ENCODE measurements at places on chromosomes 16 and 17. TPM values are rescaled to one million over a fixed set of nuclear protein-coding genes. Genes with fewer than 3 reads are reported as not detected.

GRCh38 chr16:56630134-56630533, 2.3 kb upstream of the MT1M start:
- peaks cover 100% of the 10 kb centered on the region for H3K27me3 ChIP-seq
- peaks cover 35% of the 10 kb centered on the region for H3K4me1 ChIP-seq
- no peak for DNase-seq
- no peak overlapping the region for H3K4me3 ChIP-seq
- peaks cover 6% of the 10 kb centered on the region for H3K36me3 ChIP-seq

TNFSF13 gene
- 2.9 TPM for total RNA-seq

GRCh38 chr17:71522383-71522782, 598.4 kb upstream of the SOX9 start:
- peaks cover 23% of the 10 kb centered on the region for H3K4me1 ChIP-seq
- no peak for DNase-seq
- no peak overlapping the region for H3K27ac ChIP-seq
- no peaks in the 10 kb centered on the region for H3K36me3 ChIP-seq

ABCC12 gene
- total RNA-seq, result not detected

TMEM98 gene
- total RNA-seq, result 70.3 TPM

DNA sequence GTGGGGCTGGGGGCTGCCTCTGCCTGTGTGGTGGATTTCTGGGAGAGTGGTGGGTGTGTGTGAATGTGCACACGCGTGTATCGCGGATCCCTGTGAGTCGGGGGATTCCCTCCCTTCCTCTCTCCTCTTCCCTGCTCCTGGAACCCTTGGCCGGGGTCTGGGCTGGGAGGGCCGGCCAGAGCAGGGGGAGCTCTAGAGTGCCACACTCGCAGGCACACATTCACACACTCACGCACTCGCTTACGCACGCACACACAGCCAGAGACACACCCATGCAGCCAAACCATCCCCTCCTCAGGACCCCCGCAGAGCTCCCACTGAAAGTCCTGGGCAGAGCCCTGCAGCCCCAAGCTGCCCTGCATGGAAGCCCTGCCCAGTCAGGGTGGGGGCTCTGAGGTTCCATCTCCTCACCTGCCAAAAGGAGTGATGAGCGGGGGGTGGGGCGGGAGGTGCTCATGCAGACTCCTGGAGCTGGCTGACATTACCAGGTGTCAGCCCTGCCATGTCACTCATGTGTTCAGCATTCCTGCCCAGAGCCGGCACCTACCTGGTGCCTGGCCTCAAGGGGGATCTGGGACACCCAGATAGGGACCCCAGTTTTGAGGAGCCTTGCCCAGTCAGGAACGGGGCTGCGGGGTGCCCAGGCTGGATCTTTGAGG, 1.9 kb downstream of the NECAB2 start:
- H3K4me3 ChIP-seq, result peak overlapping the region; percentile 56
- no peak for DNase-seq

DNA sequence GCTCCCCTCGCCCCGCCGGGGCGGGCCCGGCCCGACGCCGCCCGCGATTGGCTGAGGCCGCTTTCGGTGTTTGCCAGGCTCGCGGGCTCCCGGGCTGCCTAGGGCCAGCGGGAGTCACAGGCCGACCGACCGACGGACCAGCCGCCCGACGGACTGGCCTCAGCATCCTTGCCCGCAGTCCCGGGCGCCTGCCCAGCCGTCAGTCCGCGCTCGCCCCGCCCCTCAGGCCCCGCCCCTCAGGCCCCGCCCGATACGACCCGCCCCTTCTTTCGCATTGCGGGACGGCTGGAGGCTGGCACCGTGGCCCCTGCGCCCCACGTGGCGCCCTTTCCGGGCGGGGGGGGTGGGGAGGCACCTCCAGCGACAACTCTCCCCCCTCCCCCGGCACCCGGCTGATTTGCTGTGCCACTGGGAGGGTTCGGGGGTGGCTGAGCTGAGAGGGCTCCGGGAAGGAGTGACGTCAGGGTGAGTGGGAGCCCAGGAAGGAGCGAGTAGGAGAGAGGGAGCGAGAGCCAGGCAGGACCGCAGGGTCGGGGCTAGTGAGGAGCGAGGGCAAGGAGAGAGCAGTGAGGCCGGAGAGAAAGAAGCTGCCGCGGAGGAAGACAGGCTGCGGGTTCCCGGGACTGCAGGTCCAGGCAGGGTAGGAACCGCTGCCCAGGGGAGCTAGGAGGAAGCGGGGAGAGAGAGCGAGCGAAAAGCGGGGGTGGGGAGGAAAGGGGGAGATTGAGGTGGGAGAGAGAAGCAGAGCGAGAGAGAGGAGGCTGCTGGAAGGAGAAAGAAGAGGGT, at the start of gene ASPHD1:
Gene ASPHD1, plus strand, starts transcription at position 387 of the 786 bp plus-strand sequence. CDS start 484 bp downstream, outside the sequence.
- peaks cover 9% of the 10 kb centered on the region for H3K36me3 ChIP-seq
- peak within 1 kb of the TSS; percentile 91 for H3K27ac ChIP-seq
- peak within 1 kb of the TSS; percentile 98 for H3K4me3 ChIP-seq
- H3K4me1 ChIP-seq, result peaks cover 33% of the 10 kb centered on the region
- H3K27me3 ChIP-seq, result no peaks in the 10 kb centered on the region
- peak; percentile 86 for DNase-seq

HSF4 gene
- 2.5 TPM for total RNA-seq

GRCh38 chr17:14317383-14317782, 16.5 kb downstream of the HS3ST3B1 start:
- H3K4me3 ChIP-seq, result peak overlapping the region; percentile 13
- DNase-seq, result no peak
- peaks cover 81% of the 10 kb centered on the region for H3K4me1 ChIP-seq
- H3K27me3 ChIP-seq, result peaks cover 8% of the 10 kb centered on the region
- peaks cover 11% of the 10 kb centered on the region for H3K36me3 ChIP-seq

GRCh38 chr17:78629436-78629995, 52.3 kb upstream of the DNAH17 start:
- no peaks in the 10 kb centered on the region for H3K27me3 ChIP-seq
- DNase-seq, result no peak
- no peak overlapping the region for H3K4me3 ChIP-seq

GRCh38 chr16:85615014-85615851, 2.1 kb downstream of the GSE1 start:
- H3K4me1 ChIP-seq, result peaks cover 45% of the 10 kb centered on the region
- DNase-seq, result peak; percentile 67
- H3K27ac ChIP-seq, result no peak overlapping the region
- H3K36me3 ChIP-seq, result no peaks in the 10 kb centered on the region

DNA sequence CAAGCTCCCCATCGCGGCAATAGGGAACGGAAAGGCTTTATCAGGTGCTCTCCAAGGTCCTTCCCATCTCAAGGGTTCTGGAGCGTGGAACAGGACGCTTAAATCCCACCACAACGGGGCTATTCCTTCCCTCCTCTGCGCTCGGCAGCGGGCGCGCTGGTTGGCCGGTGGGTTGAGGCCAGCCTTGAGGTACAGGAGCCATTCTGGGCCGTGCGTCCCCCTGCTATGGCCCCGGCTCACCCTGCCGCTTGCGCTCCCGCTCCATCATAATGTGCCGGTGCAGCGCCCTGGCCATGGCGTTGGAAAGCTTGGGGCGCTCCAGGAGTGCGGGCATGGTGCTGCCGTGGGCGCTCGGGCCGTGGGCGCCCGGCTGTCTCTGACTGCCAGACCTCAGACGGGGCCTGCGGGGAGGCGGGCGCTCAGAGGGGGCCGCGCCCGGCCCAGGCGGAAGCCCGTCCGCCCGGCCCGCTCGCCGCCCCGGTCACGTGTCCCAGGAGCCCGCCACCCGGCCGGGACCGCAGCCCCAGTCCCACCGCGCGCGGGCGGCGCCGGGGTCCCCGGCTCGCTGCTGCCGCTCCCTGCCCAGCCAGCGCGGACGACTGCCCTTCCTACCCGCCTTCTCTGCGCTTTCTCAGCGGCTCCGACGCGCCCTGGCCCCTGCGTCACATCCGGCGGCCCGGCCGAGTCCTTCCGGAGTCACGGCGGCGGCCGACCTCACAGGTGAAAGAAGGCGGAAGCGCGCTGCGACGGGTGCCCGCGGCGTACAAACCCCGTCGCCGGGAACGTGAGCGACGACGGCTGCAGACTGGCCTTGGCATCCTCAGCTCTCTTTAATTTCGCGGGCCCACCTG, at the start of gene GPS2:
Gene GPS2, minus strand, starts transcription at position 642 of the 851 bp plus-strand sequence. Its CDS starts 308 bp downstream, at position 334.
- H3K4me1 ChIP-seq, result peaks cover 30% of the 10 kb centered on the region
- peak within 1 kb of the TSS; percentile 95 for H3K27ac ChIP-seq
- H3K4me3 ChIP-seq, result peak within 1 kb of the TSS; percentile 75
- peak; percentile 92 for DNase-seq

CD79B gene
- 3.2 TPM for total RNA-seq

FLOT2 gene
- 139 TPM for total RNA-seq

DNA sequence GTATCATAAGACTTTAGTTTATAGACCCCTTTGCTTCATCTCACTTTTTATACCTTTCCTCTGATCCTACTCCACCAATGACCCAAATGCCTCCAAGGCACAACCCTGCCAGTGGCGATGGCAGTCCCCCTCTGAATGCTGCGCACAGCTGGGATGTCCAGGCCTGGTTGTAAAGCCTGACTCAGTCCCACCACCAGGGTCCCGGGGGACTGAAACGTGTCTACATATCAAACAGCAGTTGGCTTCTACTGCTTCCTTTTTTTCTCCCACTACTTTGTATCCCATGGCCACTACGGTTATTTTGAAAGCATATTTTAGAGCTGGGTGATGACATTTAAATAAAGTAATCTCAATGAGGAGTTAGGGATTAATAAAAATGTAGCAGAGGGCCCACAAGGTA, 329.8 kb upstream of the PSMD7 start:
- peaks cover 6% of the 10 kb centered on the region for H3K4me1 ChIP-seq
- H3K36me3 ChIP-seq, result peaks cover 1% of the 10 kb centered on the region
- H3K27ac ChIP-seq, result no peak overlapping the region
- H3K27me3 ChIP-seq, result no peaks in the 10 kb centered on the region
- H3K4me3 ChIP-seq, result no peak overlapping the region

HSF5 gene
- 0.11 TPM for total RNA-seq

TMC8 gene
- 3.1 TPM for total RNA-seq

POLR2A gene
- 170 TPM for total RNA-seq

RNU2-1 gene
- total RNA-seq, result 5,885 TPM

DNA sequence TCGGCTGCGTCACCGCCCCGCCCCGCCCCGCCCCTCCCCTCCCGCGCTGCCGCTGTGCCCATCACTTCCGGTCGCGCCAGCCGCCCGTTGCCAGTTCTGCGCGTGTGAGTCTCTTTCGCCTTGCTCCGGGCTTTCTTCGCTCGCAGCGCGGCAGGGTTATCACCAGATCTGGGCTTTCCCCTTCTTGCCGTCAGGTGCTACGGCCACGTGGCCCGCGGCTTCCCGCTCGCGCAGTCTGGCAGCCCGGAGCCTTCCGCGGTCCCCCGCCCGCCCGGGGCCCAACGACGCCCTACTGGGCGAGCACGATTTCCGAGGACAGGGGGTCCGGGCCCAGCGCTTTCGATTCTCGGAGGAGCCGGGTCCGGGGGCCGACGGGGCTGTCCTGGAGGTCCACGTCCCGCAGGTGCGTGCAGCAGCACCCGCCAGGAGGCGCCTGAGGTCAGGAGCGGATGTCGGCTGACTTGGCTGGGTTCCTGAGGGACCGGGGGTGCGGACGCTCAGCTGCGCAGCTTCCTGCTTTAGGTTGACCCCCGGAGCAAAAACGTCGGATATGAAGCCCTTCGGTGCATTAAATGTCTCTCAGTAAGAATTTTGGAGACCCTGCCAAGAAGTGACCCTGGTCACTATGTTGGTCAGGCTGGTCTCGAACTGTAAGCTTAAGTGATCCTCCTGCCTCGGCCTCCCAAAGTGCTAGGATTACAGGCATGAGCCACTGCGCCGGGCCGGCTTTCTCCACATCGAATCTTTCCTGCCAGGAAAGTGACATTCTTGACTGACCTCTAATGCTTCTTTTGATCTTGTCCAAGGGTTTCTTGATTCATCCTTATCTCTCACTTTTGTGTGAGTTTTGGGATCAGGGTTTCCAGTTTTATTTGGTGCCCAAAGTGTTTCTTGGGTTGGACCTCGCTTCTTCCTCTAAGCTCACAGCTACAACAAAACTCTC, at the start of gene METTL23:
Gene METTL23, plus strand, starts transcription at position 64 of the 943 bp plus-strand sequence. CDS start 2,872 bp downstream, outside the sequence.
- peaks cover 21% of the 10 kb centered on the region for H3K36me3 ChIP-seq
- H3K27ac ChIP-seq, result peak within 1 kb of the TSS; percentile 93
- H3K4me3 ChIP-seq, result peak within 1 kb of the TSS; percentile 89
- peak; percentile 70 for DNase-seq
- H3K4me1 ChIP-seq, result peaks cover 15% of the 10 kb centered on the region

- no peaks in the 10 kb centered on the region for H3K4me1 ChIP-seq
- DNase-seq, result no peak
- no peak overlapping the region for H3K4me3 ChIP-seq
- H3K27me3 ChIP-seq, result no peaks in the 10 kb centered on the region
- no peaks in the 10 kb centered on the region for H3K36me3 ChIP-seq
Measured at GRCh38 chr17:65408050-65408449, 153.4 kb downstream of the AXIN2 start.

GRCh38 chr16:24309258-24310142, 53.4 kb downstream of the CACNG3 start:
- H3K36me3 ChIP-seq, result no peaks in the 10 kb centered on the region
- no peak overlapping the region for H3K4me3 ChIP-seq
- no peak for DNase-seq
- H3K27ac ChIP-seq, result no peak overlapping the region

GRCh38 chr16:11277607-11278337, 1.5 kb upstream of the PRM2 start:
- no peak overlapping the region for H3K27ac ChIP-seq
- no peaks in the 10 kb centered on the region for H3K36me3 ChIP-seq
- peaks cover 14% of the 10 kb centered on the region for H3K4me1 ChIP-seq
- DNase-seq, result no peak
- H3K27me3 ChIP-seq, result no peaks in the 10 kb centered on the region

DNA sequence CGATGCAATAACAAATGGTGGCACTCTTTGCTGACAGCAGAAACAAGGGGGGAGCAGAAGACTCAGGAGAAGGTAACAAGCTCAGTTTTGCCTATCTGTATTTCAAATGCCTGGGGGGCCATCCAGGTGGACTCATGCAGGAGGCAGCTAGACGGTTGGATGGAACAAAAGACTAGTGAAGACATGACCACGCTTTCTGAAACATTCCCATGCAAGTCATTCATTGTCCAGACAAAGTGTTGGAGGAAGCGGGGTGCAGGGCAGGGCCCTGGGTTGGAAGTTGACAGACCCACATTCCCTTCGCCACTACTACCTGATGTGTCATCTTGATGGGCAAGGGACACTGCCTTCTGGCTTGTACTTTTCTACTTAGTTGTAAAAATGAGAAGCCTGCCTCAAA, 29.8 kb upstream of the CRYBA1 start:
- H3K4me3 ChIP-seq, result no peak overlapping the region
- H3K4me1 ChIP-seq, result peaks cover 6% of the 10 kb centered on the region
- no peaks in the 10 kb centered on the region for H3K36me3 ChIP-seq
- DNase-seq, result no peak
- H3K27me3 ChIP-seq, result no peaks in the 10 kb centered on the region
- no peak overlapping the region for H3K27ac ChIP-seq

DNA sequence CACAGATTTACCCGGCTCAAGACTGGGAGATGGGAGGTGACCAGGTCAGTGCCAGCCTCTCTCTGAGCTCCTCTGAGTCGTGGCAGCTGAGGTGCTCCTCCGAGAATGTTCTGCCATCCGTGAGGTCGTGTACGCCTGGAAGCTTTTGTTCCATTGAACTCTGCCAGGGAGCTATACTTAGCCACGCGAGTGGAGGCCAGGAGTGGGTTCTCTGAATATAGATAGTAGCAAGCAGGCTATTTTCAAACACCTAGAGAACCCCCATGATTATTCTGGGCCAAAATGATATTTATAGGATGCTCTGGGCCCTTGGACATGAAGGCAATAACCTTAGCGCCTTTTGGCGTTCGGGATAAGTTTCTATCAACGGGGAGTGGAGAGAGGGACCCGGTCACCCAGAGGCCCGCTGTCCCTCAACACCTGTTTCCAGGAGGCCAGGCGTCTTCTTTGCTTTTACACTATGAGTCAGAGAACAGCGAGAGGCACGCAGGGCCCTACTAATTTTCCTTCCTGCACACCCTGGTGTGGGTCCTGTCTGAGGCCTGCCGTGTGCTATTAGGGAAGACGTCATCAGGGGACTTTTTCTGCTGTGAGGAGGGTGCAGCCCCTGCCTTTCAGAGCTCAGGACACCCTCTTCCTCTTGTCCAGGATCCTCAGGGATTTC, 11.0 kb upstream of the MVD start:
- H3K4me3 ChIP-seq, result no peak overlapping the region
- H3K27ac ChIP-seq, result no peak overlapping the region
- H3K36me3 ChIP-seq, result peaks cover under 1% of the 10 kb centered on the region
- H3K27me3 ChIP-seq, result no peaks in the 10 kb centered on the region
- H3K4me1 ChIP-seq, result no peaks in the 10 kb centered on the region

Data from WTC11 (cell line).